ENCODE measurements at places on chromosomes 2 and 18.

GRCh38 chr2:234289834-234290590 lies 206.9 kb downstream of the ARL4C start:
- no peak for DNase-seq

- DNase-seq, result peak; percentile 71
Observed at GRCh38 chr2:150138587-150138986, 348.9 kb downstream of the RND3 start.

GRCh38 chr2:161147856-161148255 lies 12.4 kb upstream of the TANK start:
- DNase-seq, result no peak

DNA sequence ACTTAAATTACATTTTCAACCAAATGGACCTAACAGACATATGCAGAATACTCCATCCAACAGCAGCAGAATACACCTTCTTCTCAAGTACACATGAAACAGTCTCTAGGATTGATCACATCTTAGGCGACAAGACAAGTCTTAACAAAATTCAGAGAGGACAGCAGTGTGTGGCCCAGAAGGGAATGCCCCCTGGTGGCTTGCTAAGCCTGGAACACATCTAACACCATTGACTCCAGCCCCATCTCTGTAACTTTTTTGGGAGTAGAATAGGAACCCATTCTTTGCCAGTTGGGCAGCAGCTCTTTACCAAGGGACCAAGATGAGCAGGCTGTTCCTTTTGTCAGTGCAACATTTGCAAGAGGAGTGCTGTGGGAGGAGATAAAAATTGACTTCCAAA lies 249.9 kb downstream of the PLCL1 start:
- DNase-seq, result no peak
